Peyer's patch (tissue), 4 donors: ENCODE measurements at places on chromosomes 6 and 20. TPM values are rescaled to one million over a fixed set of nuclear protein-coding genes. Genes with fewer than 3 reads are reported as not detected.

Gene MCHR2
- total RNA-seq: not detected

Gene CST11
- not detected for total RNA-seq

Gene EXOC2
- total RNA-seq: 10.3 TPM

Gene RRP36
- total RNA-seq: 45.0 TPM

Gene ZC2HC1B
- not detected for total RNA-seq
